H4 (cell line): ENCODE measurements at places on chromosomes 16 and 17. TPM values are rescaled to one million over a fixed set of nuclear protein-coding genes. Genes with fewer than 3 reads are reported as not detected.

Gene PITPNM3
- 0.15 and 0.18 TPM in 2 replicates for total RNA-seq

GRCh38 chr16:15879255-15879811 lies 9.1 kb downstream of the CEP20 start:
- peak; percentile 69 for DNase-seq

GRCh38 chr17:82767041-82767754 lies 15.3 kb downstream of the TBCD start:
- DNase-seq, result no peak

DNA sequence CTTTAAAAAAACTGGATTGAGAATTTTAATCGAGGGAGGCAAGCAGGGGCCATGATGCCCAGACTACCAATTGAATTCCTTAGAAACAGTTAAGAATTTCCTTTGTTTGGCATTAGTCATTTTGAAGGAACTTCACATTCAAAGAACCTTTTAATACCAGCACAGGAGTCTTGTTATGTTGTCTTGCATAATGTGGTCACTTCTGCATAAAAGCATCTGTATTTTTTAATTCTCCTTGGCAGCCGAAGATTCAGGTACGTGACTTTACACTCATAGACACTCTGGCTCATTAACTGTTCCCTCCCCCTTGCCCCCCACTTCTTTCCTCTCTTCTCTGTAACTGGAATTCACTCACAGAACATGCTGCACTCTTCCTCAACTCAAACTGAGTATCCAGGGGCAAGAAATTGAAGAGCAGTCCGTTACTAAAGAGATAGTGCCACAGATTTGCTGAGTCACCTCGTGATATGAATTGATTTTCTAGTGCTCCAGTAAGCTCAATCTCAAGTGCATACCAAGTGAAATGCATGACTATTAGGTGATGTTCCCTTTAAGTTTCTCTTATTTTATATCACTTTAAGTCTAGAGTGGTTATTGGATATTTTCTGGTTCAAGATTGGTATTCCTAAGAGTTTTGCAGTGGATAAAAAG lies 572.2 kb upstream of the SOX9 start:
- DNase-seq, result peak; percentile 14
